ENCODE measurements at places on chromosomes 6 and 20.

DNA sequence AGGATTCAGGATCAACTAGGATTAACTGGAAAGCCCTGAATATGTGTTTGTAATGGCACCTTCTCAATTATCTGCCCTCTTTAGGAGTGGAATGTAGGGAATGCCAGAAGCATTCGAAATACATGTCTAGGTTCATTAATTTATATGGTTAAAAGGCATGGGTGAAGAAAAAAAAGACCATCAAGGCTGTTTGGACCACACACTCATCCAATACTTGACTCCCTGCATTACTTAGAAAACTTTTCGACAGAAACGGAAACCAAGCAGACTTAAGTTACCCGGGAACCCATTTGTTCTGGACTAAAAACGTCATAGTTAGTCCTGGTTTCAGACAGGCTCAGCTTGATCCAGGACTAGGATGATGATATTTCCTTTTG lies 33.2 kb downstream of the SLC2A10 start:
- DNase-seq = no peak

GRCh38 chr6:3926150-3926482 lies 76.9 kb downstream of the FAM50B start:
- no peak for DNase-seq

DNA sequence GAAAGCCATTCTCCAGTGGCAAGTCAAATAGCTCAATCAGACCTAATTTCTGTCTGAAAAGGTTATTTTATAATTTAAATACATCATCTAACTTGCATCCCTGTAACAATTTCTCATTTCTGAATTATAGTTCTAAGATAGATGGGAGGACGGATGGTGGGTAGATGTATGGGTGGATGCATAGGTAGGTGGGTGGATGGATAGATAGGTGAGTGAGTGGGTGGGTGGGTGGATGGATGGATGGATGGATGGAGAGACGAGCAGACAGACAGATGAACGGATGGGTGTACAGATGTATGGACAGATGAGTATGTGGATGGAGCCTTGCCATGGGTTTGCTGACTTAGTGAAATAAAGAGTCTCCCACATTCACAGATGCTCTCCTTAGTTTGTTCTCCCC lies 20.0 kb downstream of the PDE10A start:
- DNase-seq = no peak

DNA sequence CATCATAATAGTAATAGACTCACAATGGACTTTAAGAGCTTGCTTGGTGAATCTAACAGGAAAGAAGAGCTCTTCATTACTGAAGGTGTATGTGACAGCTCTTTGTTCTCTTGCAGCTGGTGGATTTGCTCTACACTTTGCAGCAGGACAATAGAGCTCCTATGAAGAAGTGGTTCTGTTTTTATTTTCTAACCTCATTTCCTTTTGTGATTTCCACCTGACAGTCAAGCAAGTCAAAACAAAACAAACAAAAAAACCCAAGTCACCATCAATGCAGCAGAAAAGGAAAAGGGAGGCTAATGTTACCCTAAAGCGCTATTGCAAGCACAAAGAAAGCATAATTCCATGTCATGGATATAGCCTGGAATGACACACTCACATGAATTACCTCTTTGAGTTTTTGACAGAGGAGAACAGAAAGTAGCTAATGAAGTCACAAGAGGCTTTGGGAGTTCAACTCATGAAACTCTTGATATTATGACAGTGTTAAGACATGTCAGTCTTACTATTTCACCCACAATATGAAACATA lies 1188.1 kb downstream of the EPHA7 start:
- peak; percentile 88 for DNase-seq

GRCh38 chr6:130760006-130760405 lies 67.2 kb upstream of the SMLR1 start:
- no peak for DNase-seq

GRCh38 chr6:24855395-24856245 lies 56.9 kb upstream of the ARMH2 start:
- peak; percentile 75 for DNase-seq

DNA sequence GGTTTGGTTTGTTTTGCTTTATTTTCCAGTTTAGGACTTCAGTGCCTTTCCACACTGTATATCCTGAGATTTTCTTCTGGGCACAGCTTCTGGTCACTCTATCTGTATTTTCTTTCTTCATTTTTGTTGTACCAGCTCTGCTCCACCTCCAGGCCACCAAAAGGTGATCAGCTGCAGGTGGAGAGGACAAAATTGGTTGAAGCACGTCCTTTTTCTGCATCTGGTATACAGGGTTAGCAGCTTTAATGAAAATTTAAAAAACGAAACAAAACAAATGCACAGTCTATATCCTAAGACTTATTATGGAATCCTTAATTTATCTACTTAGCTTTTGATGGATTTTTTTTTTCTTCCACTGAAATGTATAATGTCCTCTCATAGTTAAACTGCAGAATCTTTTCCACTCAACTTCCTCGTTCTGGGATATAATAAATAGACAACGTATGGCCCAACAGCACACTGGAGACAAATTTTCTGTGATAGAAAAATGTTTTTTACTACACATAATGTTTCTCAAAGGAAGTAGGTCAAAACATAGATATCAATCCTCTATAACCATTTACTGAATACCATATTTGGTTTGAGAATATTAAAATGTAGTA lies 10.7 kb upstream of the SOBP start:
- no peak for DNase-seq

- no peak for DNase-seq
Measured at GRCh38 chr6:45483021-45483420, 105.3 kb upstream of the SUPT3H start.
